ENCODE measurements at places on chromosomes 12 and 14. TPM values are rescaled to one million over a fixed set of nuclear protein-coding genes. Genes with fewer than 3 reads are reported as not detected.
A peak's percentile ranks its signal among the peaks of the same experiment; 100 is the strongest.

- no peaks in the 10 kb centered on the region for H3K27me3 ChIP-seq
- no peak for DNase-seq
- H3K36me3 ChIP-seq, result no peaks in the 10 kb centered on the region
- H3K4me1 ChIP-seq, result no peaks in the 10 kb centered on the region
These were observed 411.1 kb upstream of the MDGA2 start for GRCh38 chr14:48086516-48086915.

DNA sequence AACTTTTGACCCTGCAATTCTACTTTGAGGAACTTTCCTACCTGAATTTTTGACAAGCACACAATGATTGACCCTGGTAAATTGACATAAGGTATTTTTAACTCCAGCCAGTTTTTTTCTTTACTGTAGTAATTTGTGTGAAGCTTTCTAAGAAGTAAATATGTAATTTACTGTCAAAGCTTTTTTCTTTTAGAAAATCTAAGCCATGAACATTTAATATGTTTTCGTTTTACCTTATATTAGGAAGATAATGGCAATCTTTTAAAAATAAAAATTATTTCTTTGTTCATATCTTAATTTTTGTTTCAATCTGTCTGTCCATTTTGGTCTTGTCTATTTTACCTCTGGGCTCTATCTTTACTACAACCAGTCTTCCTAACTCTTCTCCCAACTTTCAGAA is 279.9 kb downstream of the FBXL14 start:
- peaks cover 13% of the 10 kb centered on the region for H3K4me1 ChIP-seq
- no peaks in the 10 kb centered on the region for H3K27me3 ChIP-seq
- H3K4me3 ChIP-seq, result no peak overlapping the region
- peaks cover 4% of the 10 kb centered on the region for H3K36me3 ChIP-seq
- DNase-seq, result no peak

- H3K27me3 ChIP-seq, result no peaks in the 10 kb centered on the region
- peak overlapping the region; percentile 57 for H3K27ac ChIP-seq
- DNase-seq, result peak; percentile 87
- peaks cover 4% of the 10 kb centered on the region for H3K4me1 ChIP-seq
These were observed 3.0 kb downstream of the NCOR2 start for GRCh38 chr12:124564232-124564958.

GRCh38 chr14:85573406-85573805 is 43.5 kb downstream of the FLRT2 start:
- no peaks in the 10 kb centered on the region for H3K27me3 ChIP-seq
- H3K27ac ChIP-seq, result no peak overlapping the region
- peaks cover 17% of the 10 kb centered on the region for H3K4me1 ChIP-seq

DNA sequence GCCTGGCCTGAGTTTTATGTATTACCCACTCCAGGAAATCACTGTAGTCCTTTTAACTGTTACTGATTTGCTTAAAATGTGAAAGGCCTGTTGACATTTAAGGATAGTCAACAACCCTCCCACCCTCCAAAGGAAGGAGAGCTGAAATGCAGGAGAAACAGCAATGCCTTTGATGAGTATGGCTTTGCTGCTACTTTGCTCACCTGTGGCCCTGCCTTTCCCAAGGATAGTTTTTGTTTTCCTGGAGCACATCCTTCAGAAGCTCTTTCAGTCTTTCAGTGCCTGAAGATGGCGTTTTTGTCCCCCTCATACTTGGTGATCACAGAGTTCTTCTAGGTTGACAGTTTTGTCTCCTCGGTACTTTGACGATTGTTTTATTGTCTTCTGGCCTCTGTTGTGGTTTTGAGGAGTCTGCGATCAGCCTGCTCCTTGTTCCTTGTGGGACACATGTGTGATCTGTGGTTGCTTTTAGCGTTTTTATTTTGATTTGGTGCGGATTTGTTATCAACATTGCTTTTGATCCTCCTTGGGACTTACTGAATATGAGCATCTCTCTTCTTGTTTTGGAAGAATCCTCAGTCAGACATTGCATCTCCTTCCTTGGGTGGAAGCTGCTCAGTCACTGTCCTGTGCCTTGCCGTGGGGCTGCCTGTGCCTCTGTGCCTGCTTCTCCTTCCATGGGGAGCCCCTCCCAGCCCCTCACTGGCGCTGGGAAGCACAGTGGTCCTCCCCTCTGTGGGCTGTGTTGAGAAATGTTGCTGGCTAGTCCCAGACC is 17.2 kb downstream of the PACS2 start:
- no peaks in the 10 kb centered on the region for H3K27me3 ChIP-seq
- no peak overlapping the region for H3K27ac ChIP-seq
- no peak for DNase-seq
- H3K36me3 ChIP-seq, result no peaks in the 10 kb centered on the region
- peaks cover 16% of the 10 kb centered on the region for H3K4me1 ChIP-seq

- no peak overlapping the region for H3K27ac ChIP-seq
- DNase-seq, result no peak
- no peaks in the 10 kb centered on the region for H3K36me3 ChIP-seq
- H3K27me3 ChIP-seq, result no peaks in the 10 kb centered on the region
These were observed 145.7 kb upstream of the PLEKHA5 start for GRCh38 chr12:18983854-18984253.

- H3K27ac ChIP-seq, result no peak overlapping the region
- H3K27me3 ChIP-seq, result peaks cover 18% of the 10 kb centered on the region
- no peak overlapping the region for H3K4me3 ChIP-seq
- H3K4me1 ChIP-seq, result no peaks in the 10 kb centered on the region
These were observed 10.4 kb upstream of the DCD start for GRCh38 chr12:54658306-54659264.

DNA sequence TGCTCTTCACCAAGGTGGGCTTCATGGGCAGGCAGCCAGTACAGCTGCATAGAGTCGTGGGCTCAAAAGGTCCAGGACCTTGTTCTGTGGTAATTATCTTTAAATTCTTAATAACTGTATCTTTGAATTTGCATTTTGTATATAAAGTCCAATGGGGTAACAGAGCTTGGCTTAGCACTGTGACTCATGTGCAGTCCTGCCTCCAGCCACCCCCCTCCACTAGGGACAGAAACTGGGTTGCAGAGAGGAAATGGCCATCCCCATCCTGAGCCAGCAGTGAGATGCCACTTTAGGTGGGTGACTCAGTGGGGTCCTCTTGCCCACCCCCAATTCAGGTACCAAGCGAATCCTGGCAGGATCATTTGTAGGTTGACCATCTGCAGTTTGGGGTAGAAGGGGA is 48.1 kb downstream of the EPS8 start:
- no peaks in the 10 kb centered on the region for H3K27me3 ChIP-seq
- H3K4me3 ChIP-seq, result no peak overlapping the region
- DNase-seq, result no peak
- no peaks in the 10 kb centered on the region for H3K4me1 ChIP-seq
- H3K36me3 ChIP-seq, result no peaks in the 10 kb centered on the region
- H3K27ac ChIP-seq, result no peak overlapping the region

- DNase-seq, result no peak
- H3K4me3 ChIP-seq, result no peak overlapping the region
- H3K4me1 ChIP-seq, result no peaks in the 10 kb centered on the region
- no peaks in the 10 kb centered on the region for H3K27me3 ChIP-seq
- no peaks in the 10 kb centered on the region for H3K36me3 ChIP-seq
These were observed 1340.9 kb upstream of the TMEM132C start for GRCh38 chr12:126926023-126926594.

- H3K36me3 ChIP-seq, result no peaks in the 10 kb centered on the region
- no peak for DNase-seq
- no peaks in the 10 kb centered on the region for H3K27me3 ChIP-seq
- H3K4me3 ChIP-seq, result no peak overlapping the region
- H3K27ac ChIP-seq, result no peak overlapping the region
These were observed 191.6 kb upstream of the E2F7 start for GRCh38 chr12:77256956-77257355.

DNA sequence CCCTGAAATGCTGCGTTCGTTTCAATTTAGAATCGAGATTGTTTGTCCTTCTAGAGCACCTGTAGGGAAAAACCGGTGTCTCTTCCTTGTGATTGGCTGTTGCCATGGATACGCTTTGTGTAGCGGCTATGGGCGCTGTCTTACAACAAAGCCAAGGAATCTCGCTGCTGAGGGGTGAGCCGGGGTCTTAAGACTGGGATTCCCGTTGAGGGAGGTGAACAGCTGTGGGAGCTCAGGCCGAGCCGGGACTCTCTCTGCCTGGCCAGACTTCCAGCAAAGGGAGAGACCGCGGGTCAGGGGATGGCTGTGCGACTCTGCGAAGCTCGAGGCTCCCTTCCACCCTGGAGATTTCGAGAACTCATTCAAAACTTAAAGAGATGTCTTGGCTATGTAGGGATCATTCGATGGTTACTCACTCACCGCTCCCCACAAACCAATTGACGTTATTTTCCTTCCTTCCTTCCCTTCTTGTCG is at the start of the genes LRRIQ1 and TSPAN19:
Gene LRRIQ1, plus strand, starts transcription at position 118 of the 474 bp plus-strand sequence. CDS start 1,826 bp downstream, outside the sequence.
Gene TSPAN19, minus strand, starts transcription at position 44 of the 474 bp plus-strand sequence. CDS start 6,331 bp downstream, outside the sequence.
- H3K4me3 ChIP-seq, result peak within 1 kb of the TSS; percentile 87
- peak within 1 kb of the TSS; percentile 87 for H3K27ac ChIP-seq
- peak; percentile 97 for DNase-seq
- peaks cover 22% of the 10 kb centered on the region for H3K27me3 ChIP-seq

GRCh38 chr12:125057708-125058107 is 7.5 kb upstream of the AACS start:
- H3K4me1 ChIP-seq, result no peaks in the 10 kb centered on the region
- no peaks in the 10 kb centered on the region for H3K36me3 ChIP-seq
- DNase-seq, result no peak
- H3K27ac ChIP-seq, result no peak overlapping the region
- H3K4me3 ChIP-seq, result no peak overlapping the region
- H3K27me3 ChIP-seq, result no peaks in the 10 kb centered on the region

DNA sequence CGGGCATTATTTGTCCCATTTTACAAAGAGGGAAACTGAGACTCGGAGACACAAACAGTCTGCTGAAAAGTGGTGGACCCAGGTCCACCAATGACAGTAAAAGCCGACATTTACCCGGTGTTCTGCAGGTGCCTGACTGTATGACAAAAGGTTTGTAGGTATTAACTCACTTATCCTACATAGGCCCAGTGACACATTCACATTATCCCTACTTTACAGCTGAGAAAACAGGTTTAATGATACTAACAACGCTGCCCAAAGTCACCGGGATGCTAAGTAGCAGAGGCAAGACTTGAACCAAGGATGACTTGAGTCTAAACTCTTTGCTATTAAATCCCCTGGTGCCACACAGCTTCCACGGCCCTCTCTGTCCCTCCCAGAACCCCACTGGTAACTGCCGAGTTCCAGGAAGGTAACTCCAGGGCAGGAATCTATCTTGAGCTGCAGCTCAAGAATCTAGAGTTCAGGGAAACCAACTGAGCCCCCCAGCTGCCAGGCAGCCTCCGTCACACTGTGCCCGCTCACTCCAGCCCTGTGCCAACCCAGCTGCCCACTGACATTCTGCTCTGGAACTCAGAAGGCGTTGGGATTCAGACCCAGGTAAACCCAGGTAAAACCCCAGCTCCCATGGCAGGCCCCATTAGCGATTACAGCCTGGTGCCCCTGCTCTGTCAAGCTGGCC is 33.7 kb downstream of the SYNE3 start:
- no peak for DNase-seq
- no peaks in the 10 kb centered on the region for H3K36me3 ChIP-seq
- peaks cover 36% of the 10 kb centered on the region for H3K4me1 ChIP-seq
- H3K27ac ChIP-seq, result no peak overlapping the region
- no peaks in the 10 kb centered on the region for H3K27me3 ChIP-seq

DNA sequence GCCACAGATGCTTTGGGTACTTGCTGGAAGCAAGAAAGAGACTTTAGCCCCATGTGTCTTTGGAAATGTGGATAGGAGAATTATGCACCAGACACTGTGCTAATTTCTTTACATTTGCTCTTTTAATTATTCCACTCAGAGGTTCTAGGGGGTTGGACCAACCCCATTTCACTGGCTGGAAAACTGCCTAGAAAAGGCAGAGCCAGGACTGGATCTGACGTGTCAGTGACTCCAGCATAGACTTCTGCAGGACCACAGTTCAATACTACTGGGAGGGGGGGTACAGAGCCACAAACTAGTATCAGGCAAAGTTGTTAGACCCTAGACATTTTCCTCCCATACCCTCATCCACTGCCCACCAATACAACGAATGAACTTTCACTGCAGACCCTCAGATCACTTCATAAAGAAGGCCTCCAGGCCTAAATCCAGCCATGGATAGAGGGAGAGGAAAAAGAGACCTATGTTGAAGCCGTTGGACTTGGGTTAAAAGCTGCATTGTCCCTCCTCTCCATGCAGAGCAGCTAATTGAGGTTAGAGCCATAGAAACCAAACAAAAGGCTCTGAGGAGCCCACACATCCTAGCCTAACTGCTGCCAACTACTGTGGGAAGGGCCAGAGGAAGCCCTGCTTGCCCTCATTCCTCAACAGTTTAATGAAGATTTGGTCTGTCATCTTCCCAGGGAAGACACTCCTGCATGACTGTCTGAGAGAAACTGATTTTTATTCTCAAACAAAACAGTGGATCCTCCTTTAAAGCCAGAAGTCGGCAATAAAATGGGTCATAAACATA is 68.7 kb downstream of the STON2 start:
- H3K36me3 ChIP-seq, result no peaks in the 10 kb centered on the region
- no peak overlapping the region for H3K4me3 ChIP-seq
- H3K27me3 ChIP-seq, result no peaks in the 10 kb centered on the region
- no peak overlapping the region for H3K27ac ChIP-seq
- DNase-seq, result no peak

- no peaks in the 10 kb centered on the region for H3K4me1 ChIP-seq
- DNase-seq, result peak; percentile 88
- peak overlapping the region; percentile 92 for H3K4me3 ChIP-seq
- peak overlapping the region; percentile 7 for H3K27ac ChIP-seq
- peaks cover 11% of the 10 kb centered on the region for H3K27me3 ChIP-seq
- H3K36me3 ChIP-seq, result no peaks in the 10 kb centered on the region
These were observed 1.6 kb upstream of the ATP2B1 start for GRCh38 chr12:89709995-89710872.

- H3K4me3 ChIP-seq, result no peak overlapping the region
- H3K36me3 ChIP-seq, result peaks cover 59% of the 10 kb centered on the region
- no peaks in the 10 kb centered on the region for H3K4me1 ChIP-seq
- H3K27ac ChIP-seq, result no peak overlapping the region
- no peaks in the 10 kb centered on the region for H3K27me3 ChIP-seq
These were observed 135.2 kb downstream of the APAF1 start for GRCh38 chr12:98780261-98780660.

DNA sequence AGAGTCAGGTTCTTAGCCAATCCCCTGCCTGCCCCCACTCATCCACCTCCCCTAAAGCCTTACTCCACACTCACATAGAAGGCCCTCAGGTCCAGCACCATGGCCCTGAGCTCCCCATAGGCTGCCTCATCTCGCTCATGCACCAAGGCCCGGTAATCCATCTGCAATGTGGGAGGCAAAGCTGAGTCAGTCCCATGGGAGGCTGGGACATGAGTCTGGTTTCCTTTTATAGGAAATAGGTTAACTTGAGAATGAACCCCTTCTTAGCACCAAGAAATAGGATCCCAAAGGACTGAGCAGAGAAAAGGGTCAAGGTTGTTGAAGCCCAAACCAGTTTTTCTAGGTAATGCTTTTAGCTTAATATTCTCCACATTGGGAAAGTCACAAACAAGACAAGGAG is 2.1 kb upstream of the EMC9 start:
- H3K4me3 ChIP-seq, result no peak overlapping the region
- no peaks in the 10 kb centered on the region for H3K27me3 ChIP-seq
- peaks cover 35% of the 10 kb centered on the region for H3K36me3 ChIP-seq

Gene SLC35F4
- not detected for total RNA-seq

Gene NTN4
- total RNA-seq, result 67.9 TPM

Gene POTEG
- not detected for total RNA-seq

Gene MGAT4C
- total RNA-seq, result 1.8 TPM

Gene CFAP251
- total RNA-seq, result 3.4 TPM

Gene ERP29
- 156 TPM for total RNA-seq

Gene CLEC4C
- total RNA-seq, result not detected

Gene KERA
- not detected for total RNA-seq

Gene AP1G2
- 166 TPM for total RNA-seq

Gene GLS2
- 2.2 TPM for total RNA-seq

Gene WSCD2
- total RNA-seq, result 0.79 TPM

Gene AACS
- 55.4 TPM for total RNA-seq

Gene ACOT6
- not detected for total RNA-seq

Gene PRPF40B
- 33.8 TPM for total RNA-seq

Gene ATL1
- total RNA-seq, result 0.97 TPM

Gene FAIM2
- total RNA-seq, result not detected

Gene SLCO1B1
- 1.5 TPM for total RNA-seq

Gene BCL2L2
- 24.5 TPM for total RNA-seq

Gene SNW1
- total RNA-seq, result 72.0 TPM

Gene PLEKHD1
- total RNA-seq, result 0.08 TPM

Gene EID3
- total RNA-seq, result 5.8 TPM
